Right renal pelvis (tissue), 4 donors: ENCODE measurements at places on chromosomes 16 and 17.

DNA sequence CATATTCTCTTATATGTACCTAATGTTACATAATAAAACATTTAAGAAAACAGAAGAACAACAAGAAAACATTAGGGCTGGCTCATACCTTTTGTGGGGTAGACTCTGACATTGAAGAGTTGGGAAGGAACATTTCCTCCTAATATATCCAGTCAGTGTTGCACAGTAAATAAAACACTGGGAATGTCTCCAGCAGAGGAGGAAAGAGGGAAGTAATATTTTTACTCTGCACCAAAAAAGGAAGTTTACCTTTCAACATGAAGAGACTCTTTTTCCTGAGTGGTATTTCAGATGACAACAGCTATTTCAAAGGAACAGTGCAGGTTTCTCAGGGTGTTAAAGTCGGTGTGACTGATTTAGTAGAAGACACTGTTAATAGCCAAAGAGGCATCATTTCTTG is 31.9 kb downstream of the EPN2 start:
- DNase-seq = no peak

DNA sequence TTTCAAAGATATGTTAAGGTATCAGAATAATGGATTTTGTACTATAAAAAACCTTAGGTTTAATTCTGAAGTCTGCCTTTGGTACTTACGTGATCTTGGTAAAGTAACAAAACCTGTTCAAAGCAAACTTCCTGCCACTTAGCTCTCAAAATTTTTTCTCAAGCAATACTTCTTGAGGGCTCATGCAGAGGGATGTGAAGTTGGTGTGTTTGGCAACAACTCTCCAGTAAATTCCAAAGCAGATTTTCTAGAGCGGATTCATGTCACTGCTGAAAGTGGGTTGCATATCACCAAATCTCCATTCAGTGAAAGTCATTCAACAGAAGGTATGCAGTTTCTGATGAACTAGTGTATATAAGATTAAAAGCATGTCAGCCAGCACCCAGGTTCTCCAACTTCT is 856.7 kb downstream of the CDH8 start:
- DNase-seq = no peak

DNA sequence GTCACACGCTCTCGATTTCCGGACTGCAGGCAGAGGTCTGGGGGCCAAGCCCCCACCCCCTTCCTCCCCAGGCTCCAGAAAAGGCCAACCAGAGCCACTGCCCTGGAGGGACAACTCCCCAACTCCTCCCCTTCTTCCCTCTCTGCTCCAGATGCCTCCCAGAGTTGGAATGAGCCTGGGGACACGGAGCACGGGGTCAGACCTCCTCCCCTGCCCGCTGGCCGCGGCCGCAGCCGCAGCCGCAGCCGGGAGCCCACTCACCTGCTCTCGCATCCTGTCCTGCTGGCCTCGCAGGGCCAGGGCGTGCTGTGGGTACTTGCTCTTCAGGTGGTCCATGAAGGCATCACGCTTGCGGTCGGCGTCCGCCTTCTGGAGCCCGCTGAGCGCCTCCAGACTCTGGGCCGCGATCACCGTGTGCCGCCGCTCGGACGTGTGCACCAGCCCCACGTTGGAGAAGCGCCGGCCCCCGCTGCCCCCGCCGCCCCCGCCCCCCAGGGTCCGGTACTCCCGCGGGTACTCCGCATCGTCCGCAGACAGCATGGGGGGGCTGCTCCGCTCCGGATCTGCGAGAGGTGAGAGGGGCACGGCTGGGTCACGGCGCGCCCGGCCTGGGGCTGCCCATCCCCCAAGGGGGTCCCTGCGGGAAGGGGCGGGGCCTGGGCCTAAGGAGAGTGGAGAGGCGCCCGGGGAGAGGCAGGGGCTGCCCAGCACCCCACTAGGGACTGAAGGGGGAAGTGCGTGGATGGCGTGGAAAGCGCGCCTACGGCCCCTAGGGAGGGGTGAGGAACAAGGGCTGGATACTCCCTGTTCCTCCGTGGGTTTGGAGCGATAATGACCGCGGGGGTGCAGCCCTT is 27.3 kb downstream of the SRCIN1 start:
- no peak for DNase-seq

DNA sequence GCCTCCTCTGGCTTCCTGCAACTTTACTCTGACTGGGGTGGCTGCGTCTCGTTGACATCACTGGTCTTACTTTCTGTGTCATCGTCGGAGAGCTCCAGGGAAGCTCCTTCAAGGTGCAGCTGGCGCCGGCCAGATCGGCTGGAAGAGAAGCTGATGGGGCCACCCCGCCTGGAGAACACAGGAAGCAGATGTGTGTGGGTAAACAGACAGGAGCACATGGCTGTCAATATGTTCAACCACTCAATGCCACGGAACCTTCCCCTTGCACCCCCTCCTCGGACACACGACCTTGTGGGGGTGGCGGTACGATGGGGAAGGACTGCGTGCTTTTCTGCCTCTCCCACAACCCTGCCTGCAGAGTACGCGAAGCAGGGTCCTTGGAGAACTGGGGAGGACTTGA is 40.1 kb downstream of the NDEL1 start:
- DNase-seq = no peak

DNA sequence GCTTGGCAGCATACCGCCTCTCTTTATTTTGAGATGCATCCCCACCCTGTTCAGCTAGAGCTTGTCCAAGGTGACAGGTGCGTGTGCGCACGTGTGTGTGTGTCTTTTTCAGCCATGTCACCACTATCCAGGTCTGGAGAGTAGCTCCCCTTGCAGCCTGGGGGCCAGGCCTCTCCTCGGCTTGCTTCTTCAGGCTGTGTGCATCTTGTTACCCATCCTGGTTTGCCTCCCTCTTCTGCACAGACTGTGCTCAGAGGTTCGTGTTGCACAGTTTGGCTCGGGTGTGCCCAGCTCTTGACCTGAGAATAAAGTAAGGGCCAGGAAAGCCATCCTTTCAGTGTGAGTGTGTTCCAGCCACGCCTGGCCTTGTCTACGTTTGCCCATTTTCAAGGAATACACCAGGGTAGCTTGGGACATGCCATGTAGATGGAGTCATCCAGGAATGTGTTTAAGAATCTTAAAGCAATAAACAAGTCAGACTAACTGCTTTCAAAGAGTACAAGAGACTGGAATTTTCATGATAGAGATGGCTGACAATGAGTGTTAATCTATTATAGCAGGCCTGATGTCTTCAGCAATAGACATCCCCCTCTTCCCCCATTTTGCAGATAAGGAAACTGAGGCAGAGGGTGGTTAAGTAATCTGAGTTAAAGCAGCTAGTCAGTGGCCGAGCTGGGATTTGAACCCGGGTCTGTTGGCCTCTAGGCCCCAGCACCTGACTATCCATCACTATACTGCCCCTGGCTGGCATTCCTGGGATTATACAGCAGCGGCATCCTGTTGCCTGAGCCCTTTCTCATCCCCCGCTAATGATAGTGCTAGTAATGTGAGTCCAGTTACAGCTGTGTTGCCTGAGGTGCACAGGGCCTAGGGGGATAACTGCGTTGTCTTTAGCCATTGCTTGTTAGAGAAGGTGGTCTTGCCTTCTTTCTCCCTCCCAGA is 77.9 kb downstream of the KSR1 start:
- DNase-seq = no peak

DNA sequence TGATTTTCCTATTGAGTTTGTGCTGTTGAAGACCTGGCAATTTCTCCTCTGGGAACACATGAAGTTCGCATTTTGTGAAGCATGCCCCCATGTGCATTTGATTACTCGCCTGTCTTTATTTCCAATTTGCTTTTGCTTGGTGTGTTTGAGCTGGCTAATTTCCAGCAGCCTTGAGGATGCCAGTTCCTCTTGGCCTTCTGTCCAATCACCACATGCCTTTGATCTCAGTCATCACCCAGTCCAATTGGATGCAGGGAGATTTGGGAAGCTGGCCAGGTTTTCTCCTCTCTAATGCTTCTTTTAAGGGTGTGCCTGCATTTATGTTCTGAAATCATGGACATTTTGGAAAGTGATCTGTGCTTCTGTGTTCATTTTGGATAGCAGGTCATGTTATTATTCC is 3.8 kb upstream of the TMEM100 start:
- DNase-seq = no peak

DNA sequence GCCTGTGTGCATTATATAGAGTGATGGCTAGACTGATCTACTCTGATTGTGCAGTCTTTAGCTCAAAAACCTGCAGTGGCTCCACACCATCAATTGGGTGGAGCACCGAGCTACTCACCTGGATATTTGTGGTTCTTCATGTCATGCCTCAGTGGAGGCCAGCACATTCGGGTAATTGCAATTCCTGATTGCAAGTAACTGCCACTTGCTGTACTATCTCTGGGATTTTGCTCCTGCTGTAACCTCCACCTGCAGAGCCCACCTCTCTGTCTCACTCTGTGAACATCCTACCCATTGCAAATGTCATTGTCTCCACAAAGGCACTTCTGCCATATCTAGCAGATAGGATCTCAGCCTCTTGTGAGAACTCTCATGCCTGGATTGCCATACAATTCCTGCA is 1.7 kb upstream of the CCL1 start:
- DNase-seq = no peak
